H9 (cell line): ENCODE measurements at places on chromosomes 4 and X. TPM values are rescaled to one million over a fixed set of nuclear protein-coding genes. Genes with fewer than 3 reads are reported as not detected.
A peak's percentile ranks its signal among the peaks of the same experiment; 100 is the strongest.

DNA sequence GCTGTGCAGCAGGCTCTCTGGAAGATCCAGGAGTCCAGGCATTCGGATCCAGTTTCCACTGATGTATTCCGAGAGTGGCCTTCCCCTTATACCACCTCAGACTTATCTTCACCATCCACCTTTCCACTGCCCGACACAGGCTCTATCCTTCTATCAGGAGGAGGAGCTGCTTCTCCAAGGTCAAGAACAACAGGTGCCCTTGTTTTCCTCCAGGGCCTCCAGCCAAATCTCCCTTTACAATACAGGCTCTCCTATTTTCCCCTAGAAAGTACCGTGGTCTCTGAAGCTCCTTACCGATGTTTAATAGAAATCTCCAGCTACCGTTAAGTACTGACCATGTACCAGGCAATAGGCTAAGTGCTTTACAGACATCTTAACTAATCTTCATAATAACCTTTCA, 61.3 kb downstream of the AFAP1 start:
- H3K27ac ChIP-seq: no peak overlapping the region
- DNase-seq: no peak
- no peak overlapping the region for H3K4me3 ChIP-seq
- peaks cover 3% of the 10 kb centered on the region; the same call in 1 of the 2 replicates for H3K4me1 ChIP-seq
- no peaks in the 10 kb centered on the region for H3K36me3 ChIP-seq

DNA sequence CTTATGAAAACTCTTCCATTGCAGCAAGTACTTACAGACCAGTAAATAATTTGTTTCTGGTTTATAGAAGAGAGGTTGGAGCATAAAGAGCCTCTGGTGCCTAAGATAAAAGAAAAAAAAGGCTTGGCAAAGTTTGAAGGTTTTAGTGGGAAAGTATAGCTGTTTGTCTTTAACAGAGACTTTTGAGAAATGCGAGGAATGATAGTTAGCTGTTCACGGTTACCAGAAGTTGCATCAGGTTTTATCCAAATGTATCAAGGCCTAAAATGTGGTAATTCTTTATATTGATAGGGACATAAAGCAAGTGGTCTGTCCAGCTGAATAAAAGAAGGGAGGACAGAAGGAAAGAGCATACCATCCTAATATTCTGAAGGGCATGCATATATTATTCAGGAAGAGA, 29.3 kb downstream of the RAP1GDS1 start:
- peaks cover 5% of the 10 kb centered on the region for H3K36me3 ChIP-seq
- H3K4me3 ChIP-seq: no peak overlapping the region
- H3K27me3 ChIP-seq: no peaks in the 10 kb centered on the region
- DNase-seq: no peak
- H3K27ac ChIP-seq: no peak overlapping the region
- H3K4me1 ChIP-seq: no peaks in the 10 kb centered on the region

DNA sequence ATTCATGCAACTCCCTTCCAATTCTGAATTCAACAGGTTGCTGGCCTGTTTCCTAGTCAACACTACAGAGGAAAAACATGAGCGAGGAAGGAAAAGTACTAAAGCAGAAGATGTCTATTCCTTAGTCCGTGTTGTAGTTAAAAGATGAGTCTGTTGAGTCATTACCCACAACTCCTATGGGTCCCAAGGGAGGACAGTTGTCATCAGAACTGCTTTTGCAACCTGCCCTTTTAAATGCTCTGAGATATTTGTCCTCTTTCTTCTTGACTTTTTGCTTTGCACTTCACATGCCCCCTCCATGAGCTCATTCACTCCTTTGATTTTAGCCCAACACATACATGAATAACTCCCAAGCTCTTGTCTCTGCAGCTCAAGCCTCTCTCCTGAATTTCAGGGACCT, 119.2 kb downstream of the CORIN start:
- no peak for DNase-seq
- H3K36me3 ChIP-seq: no peaks in the 10 kb centered on the region
- H3K27ac ChIP-seq: no peak overlapping the region
- peaks cover 2% of the 10 kb centered on the region; the same call in 1 of the 2 replicates for H3K4me1 ChIP-seq
- H3K4me3 ChIP-seq: no peak overlapping the region

The CFAP99 gene
- 0.13 and 0.35 TPM in 2 replicates for total RNA-seq

DNA sequence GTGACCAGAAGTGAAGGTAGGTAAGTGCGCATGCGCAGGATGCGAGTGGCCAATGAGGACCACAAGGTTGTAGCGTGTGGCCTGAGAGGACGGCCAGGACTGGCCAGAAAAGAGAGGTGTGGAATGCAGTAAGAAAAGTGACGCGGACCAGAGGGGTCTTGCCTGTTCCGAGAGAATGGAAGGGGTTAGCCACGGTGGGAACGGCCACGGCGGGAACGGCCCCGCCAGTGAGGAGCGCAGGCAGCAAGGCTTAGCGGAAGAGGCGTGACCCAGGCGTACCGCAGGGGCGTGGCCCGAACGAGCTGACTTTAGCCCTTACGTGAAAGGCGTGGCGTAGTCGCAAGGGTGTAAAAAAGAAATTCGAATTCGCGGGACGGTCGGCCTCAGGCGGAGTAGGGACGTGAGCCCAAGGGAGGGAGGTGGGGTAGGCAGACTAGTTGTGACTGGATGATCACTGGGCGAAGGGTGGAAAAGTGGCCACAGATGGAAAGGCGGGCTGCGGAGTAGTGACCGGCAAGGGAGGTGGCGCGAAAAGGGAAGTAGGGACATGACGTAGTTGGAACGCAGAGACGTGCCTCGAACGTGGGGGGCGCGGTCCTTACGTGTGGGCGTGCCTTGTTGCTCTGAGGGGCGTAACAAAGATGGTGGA, 10.4 kb upstream of the CLTRN start:
- peaks cover 3% of the 10 kb centered on the region; the same call in 1 of the 2 replicates for H3K4me1 ChIP-seq
- peak overlapping the region; percentile 73 for H3K27ac ChIP-seq

DNA sequence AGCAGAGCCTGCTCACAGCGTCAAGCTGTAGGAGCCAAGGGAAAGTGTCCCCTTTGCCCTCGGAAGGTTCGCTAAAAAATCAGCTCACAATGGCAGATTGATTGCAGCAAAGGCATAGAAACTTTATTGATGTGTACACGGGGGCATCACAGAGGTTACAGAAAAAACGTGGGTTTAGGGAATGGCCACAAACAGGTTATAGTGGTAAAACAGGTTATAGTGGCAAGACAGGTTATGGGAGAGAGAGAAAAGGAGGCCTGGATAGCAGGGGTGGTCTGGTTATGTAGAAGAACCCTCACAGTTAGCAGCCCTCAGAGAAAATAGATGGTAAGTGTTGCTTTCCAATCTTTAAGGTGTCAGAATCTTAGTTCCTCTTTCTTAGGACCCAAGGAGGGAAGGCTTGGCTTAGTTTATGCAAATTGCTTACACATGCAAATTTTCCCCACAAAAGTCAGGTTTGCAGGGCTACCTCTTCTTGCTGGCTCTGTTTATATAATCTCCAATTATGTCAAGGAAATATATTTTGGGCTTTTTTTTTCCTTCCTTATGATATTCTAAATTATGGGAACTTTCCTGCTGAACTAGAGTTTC, 113.7 kb downstream of the BMP15 start:
- no peak overlapping the region for H3K4me3 ChIP-seq
- peaks cover 8% of the 10 kb centered on the region for H3K36me3 ChIP-seq
- no peaks in the 10 kb centered on the region for H3K4me1 ChIP-seq
- no peaks in the 10 kb centered on the region; the same call in 1 of the 2 replicates for H3K27me3 ChIP-seq

DNA sequence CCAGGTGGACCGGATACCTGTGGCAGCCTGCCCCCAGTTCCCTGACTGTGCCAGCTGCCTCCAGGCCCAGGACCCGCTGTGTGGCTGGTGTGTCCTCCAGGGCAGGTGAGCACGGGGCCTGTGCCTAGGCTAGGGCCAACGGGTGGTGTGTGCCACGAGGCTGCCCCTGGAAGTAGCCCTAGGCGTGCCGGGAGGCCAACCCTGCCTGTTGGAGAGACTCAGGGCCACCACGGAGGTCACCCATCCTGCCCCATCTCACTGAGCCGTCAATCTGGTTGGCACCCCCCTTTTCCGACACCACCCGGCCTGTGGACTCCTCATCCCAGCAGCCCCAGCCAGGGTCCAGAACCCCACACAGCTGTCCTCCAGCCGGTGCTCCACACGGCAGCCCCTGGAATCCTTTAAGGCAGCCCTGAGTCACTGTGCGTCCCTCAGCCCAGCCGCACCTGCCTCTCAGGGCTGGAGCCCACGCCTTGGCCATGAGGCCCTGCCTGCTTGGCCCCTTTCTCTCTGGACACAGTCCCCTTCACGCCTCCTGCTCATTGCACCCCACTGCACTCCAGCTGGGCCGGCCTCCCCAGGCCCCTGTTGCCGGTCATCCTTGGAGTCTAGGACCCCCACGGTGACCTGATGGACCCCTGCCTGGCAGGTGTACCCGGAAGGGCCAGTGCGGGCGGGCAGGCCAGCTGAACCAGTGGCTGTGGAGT, 5.3 kb downstream of the PLXNB3 start:
- no peaks in the 10 kb centered on the region for H3K27me3 ChIP-seq
- H3K4me1 ChIP-seq: no peaks in the 10 kb centered on the region
- peak; percentile 25 for DNase-seq
- H3K36me3 ChIP-seq: no peaks in the 10 kb centered on the region
- no peak overlapping the region for H3K27ac ChIP-seq

The PRPS2 gene
- 28.0 and 34.6 TPM in 2 replicates for total RNA-seq
